Activated CD8-positive, alpha-beta memory T cell treated with anti-CD3 and anti-CD28 coated beads for 4 hours (primary cell): ENCODE measurements at places on chromosomes 2 and 18.

GRCh38 chr2:37589298-37589697, 82.1 kb downstream of the CDC42EP3 start:
- no peak for DNase-seq

GRCh38 chr2:227822416-227823003, 8.9 kb downstream of the CCL20 start:
- DNase-seq: no peak

- no peak for DNase-seq
These were observed 9.5 kb upstream of the DES start for GRCh38 chr2:219408631-219409030.

- no peak for DNase-seq
These were observed 73.7 kb upstream of the LAPTM4A start for GRCh38 chr2:20125164-20125563.

- no peak for DNase-seq
These were observed 498 bp downstream of the ITGAV start for GRCh38 chr2:186590350-186590758.

- no peak for DNase-seq
These were observed 53.9 kb downstream of the LIMS1 start for GRCh38 chr2:108588070-108588668.

DNA sequence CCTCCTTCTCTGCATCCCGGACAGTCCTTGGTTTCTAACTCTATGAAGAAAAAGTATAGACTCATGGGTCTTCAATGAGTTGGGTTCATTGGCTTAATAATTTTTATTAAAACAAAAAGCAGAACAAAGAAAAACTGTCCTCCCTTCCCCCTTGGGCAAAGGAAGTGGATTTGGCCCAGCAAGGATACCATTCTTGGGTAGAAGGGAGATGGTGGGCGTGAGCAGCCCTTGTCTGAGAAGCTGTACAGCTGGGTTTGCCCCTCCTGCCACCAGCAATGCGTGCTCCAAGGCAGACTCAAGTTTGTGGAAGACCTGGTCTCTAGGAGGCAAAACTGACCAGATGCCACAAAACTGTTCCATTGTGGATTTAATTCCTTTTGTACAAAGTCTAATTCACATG, 12.7 kb downstream of the PCARE start:
- no peak for DNase-seq

DNA sequence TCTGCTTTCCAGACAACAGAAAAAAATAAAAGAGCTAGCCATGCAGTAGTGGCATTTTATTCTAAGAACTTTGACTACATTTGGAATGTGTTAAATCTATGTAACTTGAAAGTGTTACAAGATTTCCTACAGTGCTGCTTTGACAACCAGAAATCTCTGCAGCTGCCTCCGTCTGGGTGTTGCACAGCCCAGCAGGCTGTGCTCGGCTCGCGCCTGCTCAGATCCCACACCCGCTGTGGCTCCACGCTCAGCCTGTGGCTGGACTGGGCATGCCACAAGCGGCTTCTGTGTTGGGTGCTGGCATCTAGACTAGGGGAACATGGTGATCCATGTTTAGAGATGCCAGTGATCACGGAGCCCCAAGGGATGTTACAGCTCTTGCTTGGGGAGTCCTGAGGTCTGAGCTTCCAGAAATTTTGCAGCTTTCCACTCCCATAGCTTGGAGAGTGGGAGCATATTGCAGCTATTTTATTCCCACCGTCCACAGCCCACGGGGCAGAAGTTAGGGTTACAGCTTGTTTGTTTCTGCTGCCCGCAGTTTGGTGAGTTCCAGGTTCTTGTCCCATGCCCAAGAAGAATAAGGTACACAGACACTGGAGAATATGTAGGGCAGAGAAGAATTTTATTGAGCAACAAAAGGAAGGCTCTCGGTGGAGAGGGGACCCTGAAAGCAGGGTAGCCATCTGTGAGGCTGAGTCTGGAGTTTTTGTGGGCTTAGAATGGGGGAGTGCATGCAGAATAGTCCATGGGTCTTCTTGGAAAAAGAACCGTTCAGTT, 44.1 kb downstream of the FAM171B start:
- no peak for DNase-seq

GRCh38 chr2:177400337-177400923, 7.9 kb downstream of the AGPS start:
- no peak for DNase-seq

- no peak for DNase-seq
These were observed 70.8 kb downstream of the DDX18 start for GRCh38 chr2:117885308-117885707.

GRCh38 chr18:8358033-8358765, 251.0 kb upstream of the RAB12 start:
- DNase-seq: no peak

GRCh38 chr2:1491751-1492150, 78.5 kb downstream of the TPO start:
- no peak for DNase-seq

DNA sequence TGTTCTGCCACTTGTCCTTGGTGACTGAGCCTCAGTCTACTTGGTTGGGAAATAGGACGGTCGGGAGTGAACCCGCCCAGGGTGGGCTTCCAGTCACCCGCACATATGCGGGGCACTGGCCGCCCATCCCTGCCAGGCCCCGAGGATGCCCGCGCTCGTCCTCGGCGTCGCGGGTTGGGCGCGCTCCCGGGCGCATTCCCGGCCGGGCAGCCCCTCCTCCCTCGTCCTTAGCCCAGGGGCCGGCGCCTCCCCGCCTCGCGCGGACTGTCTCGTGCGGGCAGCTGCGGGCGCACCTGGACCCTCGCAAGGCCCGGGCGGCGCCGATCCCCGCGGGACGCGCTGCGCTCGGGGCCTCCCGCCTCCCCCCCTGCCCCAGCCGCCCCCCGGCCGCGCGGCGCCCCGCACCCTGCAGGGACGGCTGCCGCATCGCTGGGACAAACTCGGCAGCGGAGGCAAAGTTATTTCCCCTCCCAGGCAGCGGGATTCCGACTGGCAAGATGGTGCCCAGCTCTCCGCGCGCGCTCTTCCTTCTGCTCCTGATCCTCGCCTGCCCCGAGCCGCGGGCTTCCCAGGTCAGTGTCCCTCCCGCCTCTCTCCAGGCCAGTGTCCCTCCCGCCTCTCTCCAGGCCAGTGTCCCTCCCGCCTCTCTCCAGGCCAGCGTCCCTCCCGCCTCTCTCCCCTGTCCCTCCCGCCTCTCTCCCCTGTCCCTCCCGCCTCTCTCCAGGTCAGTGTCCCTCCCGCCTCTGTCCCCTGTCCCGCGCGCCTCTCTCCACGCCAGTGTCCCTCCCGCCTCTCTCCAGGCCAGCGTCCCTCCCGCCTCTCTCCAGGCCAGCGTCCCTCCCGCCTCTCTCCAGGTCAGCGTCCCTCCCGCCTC, at the start of gene FBLN7:
TSS of gene FBLN7 (plus strand) at position 227 of the 874 bp plus-strand sequence. CDS start at position 498, 271 bp downstream.
- DNase-seq: no peak

DNA sequence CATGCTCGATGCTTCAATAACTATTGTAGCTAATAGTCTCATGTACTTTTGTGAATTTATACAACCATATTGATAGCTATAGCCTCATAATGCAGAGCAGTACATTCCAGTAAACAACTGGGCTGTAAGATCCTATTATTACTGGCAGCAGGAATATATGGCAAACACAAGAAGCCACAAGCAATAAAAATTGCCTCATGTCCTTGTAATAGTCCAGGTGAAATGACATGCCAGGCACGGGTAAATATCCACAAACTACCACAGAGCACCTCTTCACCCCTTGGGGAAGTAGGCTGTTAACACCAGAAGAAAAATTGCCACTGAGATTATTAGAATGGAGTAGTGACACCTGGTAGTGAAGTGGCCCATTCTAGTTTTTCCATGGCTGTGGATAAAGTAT, 158.3 kb downstream of the MTX2 start:
- DNase-seq: no peak
